Activated T-cell treated with anti-CD3 and anti-CD28 coated beads for 24 hours (primary cell): ENCODE measurements at places on chromosomes 3 and 15.

DNA sequence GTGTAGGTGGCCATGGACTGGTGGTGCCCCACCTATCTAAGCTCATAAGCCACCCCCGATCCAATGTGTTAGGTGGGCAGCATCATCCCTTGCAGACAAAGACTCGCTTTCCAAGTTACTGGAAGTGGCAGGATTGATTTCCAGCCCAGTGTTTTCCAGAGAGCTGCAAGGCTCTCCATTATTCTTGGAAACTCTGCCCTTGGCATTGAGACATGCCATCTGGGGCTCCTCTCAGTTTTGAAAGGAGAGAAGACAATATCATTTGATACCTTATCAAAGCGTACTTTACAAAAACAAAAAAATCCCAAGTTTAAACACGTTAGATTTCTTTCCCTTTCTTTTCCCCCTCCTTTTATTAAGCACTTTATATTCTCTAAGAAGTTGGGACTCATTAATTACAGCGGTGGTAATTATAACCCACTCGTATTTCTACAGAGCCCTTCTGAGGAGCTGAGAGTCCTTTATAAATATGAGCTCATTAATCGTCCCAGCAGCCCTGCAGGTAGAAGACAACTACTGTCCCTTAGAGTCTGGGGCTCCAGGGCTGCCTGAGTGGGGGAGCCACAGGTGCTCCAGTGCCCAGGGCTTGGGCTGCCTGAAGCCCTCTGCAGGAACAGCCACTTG, 226.1 kb downstream of the TLE3 start:
- no peak for DNase-seq

DNA sequence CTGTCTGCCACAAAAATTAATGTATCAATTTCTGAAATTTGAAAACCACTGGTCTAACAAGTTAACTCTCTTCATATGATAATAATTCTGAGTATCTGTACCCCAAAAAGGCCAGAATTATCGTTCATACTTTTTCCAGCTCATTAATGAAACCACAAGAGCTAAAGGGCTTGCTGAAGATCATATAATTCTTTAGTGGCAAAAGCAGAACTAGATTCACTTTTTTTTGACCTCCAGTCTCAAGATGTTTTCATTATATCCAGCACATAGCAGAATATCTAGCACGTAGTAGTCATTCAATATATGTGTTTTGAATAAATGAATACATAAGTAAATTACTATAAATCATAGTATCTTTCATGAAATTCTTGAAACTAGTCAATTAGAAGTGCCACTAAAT, 246.7 kb upstream of the KCNH8 start:
- no peak for DNase-seq

- DNase-seq = no peak
These were observed 86.3 kb downstream of the PPM1L start for GRCh38 chr3:160842021-160843005.

GRCh38 chr3:118943597-118943996, 91.0 kb downstream of the IGSF11 start:
- DNase-seq = no peak

GRCh38 chr3:191543897-191544296, 82.9 kb downstream of the PYDC2 start:
- DNase-seq = no peak
